ENCODE measurements at places on chromosomes 12 and 14.
A peak's percentile ranks its signal among the peaks of the same experiment; 100 is the strongest.

GRCh38 chr14:105187935-105188524, 6.9 kb upstream of the NUDT14 start:
- DNase-seq, result no peak

DNA sequence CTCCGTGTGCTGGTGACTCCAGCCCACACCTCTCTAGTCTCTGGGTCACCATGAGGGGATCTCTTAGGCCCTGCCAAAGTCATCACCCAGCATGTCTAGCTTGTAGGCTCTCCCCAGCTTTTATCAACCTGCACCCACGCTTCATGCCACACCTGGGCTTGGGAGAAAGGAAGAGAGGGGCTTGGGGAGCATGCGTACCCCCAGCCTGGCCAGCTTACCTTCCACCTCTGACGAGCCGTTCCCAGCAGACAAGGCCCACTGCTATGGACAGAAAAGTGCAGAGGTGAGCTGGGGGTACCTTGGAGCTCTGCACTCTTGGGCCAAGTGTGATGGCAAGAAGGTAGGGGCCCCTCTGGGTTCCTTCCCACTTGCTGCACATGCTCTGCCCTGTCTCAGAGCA, 1.7 kb downstream of the PGF start:
- no peak for DNase-seq

GRCh38 chr12:92989715-92990484, 60.8 kb upstream of the EEA1 start:
- DNase-seq, result no peak

GRCh38 chr12:23911574-23911973, 37.9 kb downstream of the SOX5 start:
- DNase-seq, result no peak

DNA sequence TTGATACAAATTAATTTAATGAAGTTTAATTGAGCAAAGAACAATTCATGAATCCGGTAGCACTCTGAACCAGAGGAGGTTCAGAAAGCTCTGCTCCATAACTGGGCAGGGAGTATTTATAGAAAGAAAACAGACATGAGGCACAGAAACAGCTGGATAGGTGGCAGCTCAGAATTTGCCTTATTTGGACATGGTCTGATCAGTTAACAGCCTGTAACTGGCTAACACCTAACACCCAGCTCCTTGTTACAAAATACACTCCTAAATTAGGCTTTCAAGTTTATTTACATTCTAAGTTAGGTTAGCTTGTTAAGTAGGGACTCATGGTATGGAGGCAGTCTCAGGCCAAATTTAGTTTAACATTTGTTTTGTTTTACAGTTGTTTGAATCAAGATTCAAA, 67.8 kb upstream of the TMCC3 start:
- DNase-seq, result no peak

GRCh38 chr12:26534071-26534470, 298.9 kb downstream of the ITPR2 start:
- no peak for DNase-seq

DNA sequence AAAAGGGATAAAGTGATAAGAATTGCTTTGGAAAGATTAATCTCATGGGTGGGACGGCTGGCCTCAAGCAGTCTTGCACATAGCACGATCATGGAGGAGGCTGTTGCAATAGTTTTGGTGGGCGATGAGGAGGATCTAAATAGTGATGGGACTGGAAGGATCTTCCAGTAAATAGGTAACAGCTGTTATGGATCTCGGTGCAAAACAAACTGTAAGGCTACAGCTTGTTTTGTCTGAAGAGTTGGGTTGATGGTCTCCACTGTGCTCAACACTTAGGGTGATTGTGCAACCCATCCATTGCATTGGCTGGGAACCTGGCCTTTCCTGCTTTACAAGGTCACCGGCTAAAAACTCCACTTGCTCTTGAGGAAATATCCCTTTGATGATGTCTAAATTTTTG, 21.0 kb downstream of the IGF1 start:
- no peak for DNase-seq

GRCh38 chr12:58204071-58204470, 262.7 kb downstream of the ATP23 start:
- DNase-seq, result peak; percentile 4

- DNase-seq, result no peak
Observed at GRCh38 chr14:70955543-70956480, 48.6 kb downstream of the PCNX1 start.

GRCh38 chr12:14982991-14983390, 10.1 kb downstream of the PDE6H start:
- DNase-seq, result no peak

- no peak for DNase-seq
Observed at GRCh38 chr14:55781046-55781445, 201.0 kb downstream of the KTN1 start.

- DNase-seq, result no peak
Observed at GRCh38 chr12:131617596-131618302, 93.1 kb upstream of the SFSWAP start.

DNA sequence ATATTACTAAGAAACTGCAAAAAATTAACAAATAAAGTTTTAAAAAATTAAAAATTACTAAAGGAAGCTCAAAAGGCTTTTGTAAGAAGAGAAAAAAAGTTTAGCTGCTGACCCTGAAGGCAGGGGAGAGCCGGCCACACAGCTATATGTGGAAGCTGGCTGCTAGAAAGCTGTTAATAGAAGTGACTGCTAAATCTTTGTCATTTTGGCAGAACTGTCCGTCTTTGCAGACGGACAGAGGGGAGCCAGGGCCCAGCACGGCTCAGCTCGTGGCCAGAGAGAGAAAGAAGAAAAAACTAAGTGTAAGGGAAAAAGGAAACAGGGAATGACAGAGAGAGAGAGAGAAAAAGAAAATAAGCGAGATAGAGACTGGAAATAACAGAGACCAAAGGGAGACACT, 27.9 kb downstream of the PRMT8 start:
- DNase-seq, result no peak

DNA sequence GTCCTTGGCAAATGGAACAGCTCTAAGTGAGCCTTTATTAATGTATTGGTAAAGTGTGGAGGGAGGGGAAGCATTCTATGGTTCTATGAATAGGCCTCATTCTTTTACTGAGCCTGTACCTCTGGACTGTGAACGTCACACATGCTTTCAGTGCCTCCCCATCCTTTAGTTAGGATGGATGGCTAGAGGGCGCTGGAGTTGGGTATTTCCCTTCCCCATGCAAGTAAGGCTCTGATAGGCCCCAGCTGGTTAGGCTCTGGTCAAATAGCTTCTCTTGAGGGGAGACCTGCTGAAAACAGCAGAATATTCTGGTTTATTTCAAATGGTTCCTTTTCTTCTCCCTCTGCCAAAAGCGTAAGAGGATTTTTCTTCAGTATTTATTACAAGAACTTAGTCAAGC, 860.9 kb upstream of the MDGA2 start:
- DNase-seq, result no peak

- DNase-seq, result peak; percentile 4
Observed at GRCh38 chr12:80892597-80893445, 44.9 kb downstream of the LIN7A start.

GRCh38 chr14:94051779-94052178, 25.6 kb downstream of the OTUB2 start:
- DNase-seq, result no peak

GRCh38 chr12:63103494-63104131, 47.4 kb downstream of the AVPR1A start:
- DNase-seq, result no peak

GRCh38 chr12:91507754-91508153, 325.1 kb upstream of the DCN start:
- DNase-seq, result no peak

GRCh38 chr12:62363506-62363905, 103.1 kb upstream of the MON2 start:
- no peak for DNase-seq

- no peak for DNase-seq
Observed at GRCh38 chr12:25771476-25771875, 187.0 kb upstream of the RASSF8 start.

- DNase-seq, result no peak
Observed at GRCh38 chr12:11747969-11748368, 98.5 kb downstream of the ETV6 start.

- no peak for DNase-seq
Observed at GRCh38 chr14:64465191-64465822, at the start of gene AKAP5. Gene AKAP5, plus strand, starts transcription at chr14:64465499. Its CDS starts 2,896 bp downstream, at chr14:64468395.

DNA sequence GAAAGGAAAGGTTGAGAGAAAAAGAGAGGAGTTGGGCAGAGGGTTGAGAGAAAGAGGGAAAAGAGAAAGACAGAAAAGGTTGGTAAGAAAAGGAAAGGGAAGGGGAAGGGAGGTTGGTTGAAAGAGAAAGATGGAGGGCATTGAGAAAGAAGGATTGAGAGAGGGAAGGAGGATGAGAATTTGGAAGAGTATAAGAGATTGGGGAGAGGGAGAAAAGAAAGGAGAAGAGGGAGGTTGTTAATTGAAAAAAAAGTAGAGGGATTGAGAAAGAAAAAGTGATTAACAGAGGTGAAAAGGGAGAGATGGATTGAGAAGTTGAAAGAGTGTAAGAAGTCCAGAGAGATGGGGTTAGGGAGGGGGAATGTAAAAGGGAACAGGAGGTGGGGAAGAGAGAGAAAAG, 21.5 kb upstream of the ERGIC2 start:
- DNase-seq, result no peak

DNA sequence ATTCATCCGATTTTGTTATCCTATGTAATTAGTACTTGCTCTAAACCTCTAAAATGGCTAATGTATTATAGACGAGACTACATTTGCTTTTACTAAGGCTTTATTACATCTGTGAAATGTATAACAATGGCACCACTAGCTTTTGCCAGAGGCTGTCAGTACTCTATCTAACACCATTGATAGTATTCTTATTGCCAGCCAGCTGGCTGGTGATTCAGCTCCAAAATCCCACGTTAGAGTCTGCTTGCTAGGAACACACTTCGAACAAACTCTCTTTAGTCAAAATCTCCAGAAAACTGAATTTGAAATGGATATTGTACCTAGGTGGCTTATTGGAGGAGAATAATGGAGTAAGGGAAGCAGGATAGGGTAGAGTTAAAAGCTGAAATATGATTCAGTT, 839.2 kb downstream of the SLC6A15 start:
- DNase-seq, result no peak

DNA sequence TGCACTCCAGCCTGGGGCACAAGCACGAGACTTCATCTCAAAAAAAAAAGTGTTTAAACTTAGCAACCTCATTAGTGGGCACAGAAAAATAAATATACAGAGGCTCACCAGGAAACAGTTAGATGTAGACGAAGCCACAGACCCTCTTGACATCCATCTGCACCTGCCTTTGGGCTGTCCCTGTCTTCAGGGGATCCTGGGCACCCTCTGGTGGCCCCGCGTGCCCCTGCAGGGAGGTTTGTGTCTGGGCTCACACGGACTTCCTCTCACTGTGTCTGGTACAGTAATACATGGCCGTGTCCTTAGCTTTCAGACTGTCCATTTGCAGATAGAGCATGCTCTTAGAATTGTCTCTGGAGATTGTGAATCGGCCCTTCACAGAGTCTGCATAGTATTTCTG, 916.5 kb downstream of the TMEM121 start:
- no peak for DNase-seq

DNA sequence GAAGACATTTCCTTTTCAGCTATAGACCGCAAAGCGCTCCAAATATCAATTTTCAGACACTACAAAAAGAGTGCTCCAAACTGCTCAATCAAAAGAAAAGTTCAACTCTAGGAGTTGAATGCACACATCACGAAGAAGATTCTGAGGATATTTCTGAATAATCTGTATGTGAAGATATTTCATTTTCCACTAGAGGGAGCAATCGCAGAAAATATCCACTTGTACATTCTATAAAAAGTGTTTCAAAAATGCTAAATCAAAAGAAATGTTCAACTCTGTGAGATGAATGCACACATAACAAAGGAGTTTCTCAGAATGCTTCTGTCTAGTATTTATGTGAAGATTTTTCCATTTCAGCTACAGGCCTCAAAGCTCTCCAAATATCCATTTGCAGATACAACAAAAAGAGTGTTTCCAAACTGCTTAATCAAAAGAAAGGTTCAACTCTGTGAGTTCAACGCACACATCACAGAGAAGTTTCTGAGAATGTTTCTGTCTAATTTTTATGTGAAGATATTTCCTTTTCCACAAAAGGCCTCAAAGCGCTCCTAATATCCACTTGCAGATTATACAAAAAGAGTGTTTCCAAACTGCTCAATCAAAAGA, 643.8 kb upstream of the ALG10B start:
- no peak for DNase-seq

DNA sequence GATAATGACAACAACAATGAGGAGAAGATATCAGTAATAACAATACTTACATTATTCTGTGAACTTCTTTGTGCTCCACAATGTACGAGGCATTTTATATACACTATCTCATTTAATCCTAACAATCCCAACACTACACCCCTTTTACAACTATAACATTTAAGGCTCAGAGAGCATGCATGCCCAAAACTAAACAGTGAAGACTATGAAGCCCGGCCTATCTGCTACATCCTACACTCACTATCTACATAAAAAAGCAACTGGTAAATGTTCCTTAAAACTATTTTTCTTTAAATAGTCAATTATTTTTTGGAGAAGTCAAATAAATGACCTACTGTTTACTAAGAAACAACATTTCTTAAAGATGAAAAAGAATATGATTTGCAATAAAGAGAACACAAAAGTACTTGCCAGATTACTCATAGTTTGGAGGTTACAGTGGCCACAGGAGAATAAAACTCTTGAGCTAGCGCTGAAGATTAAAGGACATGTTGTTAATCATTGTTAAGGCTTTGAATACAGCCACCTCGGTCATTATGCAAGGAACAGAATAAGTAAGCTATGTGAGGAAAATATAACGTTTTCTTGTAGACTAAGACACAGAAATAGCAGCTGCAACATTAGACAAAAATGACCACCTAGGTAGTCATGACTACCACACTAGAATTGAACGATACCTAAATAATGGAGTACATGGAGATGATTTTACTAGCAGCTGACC, 56.7 kb downstream of the EPS8 start:
- DNase-seq, result no peak

DNA sequence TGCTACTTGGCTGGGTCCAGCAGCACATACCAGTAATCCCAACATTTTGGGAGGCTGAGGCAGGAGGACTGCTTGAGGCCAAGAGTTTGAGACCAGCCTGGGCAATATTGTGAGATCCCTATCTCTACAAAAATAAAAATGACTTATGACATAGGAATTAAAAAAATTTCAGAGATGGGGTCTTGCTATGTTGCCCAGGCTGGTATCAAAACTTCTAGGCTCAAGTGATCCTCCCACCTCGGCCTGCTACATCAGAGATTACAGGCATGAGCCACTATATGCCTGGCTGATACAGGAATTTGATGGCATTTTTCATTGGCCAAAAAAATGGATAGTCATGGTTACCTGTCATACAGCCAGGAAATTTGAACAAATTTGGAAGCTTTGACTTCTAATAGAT, 54.6 kb downstream of the ZC3H14 start:
- DNase-seq, result no peak

DNA sequence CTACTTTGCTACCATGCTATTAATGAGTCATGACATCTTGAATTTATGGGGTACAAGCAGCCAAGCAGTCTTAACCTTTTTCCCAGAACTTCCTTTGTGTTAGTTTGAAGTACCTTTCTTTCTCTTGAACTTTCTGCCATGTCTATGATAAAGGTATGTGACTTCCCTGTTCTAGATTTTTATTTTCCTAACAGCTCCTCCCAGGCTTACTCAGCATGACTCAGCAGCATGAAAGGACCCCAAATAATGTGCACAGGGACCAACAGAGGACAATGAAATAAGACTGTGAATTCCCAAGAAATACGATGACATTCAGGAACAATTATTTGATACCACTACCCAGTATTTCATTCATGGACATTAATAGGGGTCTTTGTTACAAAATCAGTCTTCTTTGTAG, 60.0 kb downstream of the TTC6 start:
- DNase-seq, result no peak

- no peak for DNase-seq
Observed at GRCh38 chr12:16166563-16167470, 110.7 kb downstream of the SLC15A5 start.

- no peak for DNase-seq
Observed at GRCh38 chr12:75820071-75820470, 211.5 kb downstream of the PHLDA1 start.
